CD4-positive, alpha-beta memory T cell (primary cell): ENCODE measurements at places on chromosomes 12 and 14. TPM values are rescaled to one million over a fixed set of nuclear protein-coding genes. Genes with fewer than 3 reads are reported as not detected.

SLCO1B1 gene
- not detected for total RNA-seq

KCNC2 gene
- not detected for total RNA-seq

ZNF84 gene
- 42.0 TPM for total RNA-seq

CLEC2A gene
- not detected for total RNA-seq

FOXN4 gene
- not detected for total RNA-seq

LRP1-AS gene
- not detected for total RNA-seq

NEUROD4 gene
- total RNA-seq: 0.09 TPM

- no peak for DNase-seq
- H3K27me3 ChIP-seq: no peaks in the 10 kb centered on the region
- no peaks in the 10 kb centered on the region for H3K36me3 ChIP-seq
- H3K4me1 ChIP-seq: no peaks in the 10 kb centered on the region
These were observed 90.3 kb downstream of the LMO3 start for GRCh38 chr12:16515666-16516065.

DNA sequence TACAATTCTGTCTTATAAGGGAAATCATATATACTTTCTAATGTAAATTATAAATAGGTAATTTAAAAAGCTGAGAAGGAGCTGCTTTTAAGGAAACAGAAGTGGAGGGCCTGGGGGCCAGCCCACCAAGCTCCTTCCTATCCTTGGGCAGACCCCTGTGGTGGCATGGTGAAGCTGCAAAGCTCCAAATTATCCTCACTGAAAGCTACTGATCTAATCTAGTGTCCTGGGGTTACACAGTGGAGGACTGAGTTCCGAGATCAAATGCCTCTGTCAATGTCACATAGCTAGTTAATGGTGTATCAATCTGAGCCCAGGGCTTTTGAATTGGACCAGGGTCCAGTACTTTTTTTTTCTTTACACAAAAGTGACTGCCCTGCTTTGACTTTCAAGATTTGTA is 355.4 kb downstream of the CEP128 start:
- H3K4me3 ChIP-seq: no peak overlapping the region
- no peak for DNase-seq
- H3K27ac ChIP-seq: no peak overlapping the region
- H3K27me3 ChIP-seq: no peaks in the 10 kb centered on the region
- H3K36me3 ChIP-seq: no peaks in the 10 kb centered on the region
- H3K4me1 ChIP-seq: no peaks in the 10 kb centered on the region

GRCh38 chr12:63163541-63163940 is 12.5 kb upstream of the AVPR1A start:
- H3K4me1 ChIP-seq: no peaks in the 10 kb centered on the region
- no peak overlapping the region for H3K4me3 ChIP-seq
- no peaks in the 10 kb centered on the region for H3K36me3 ChIP-seq
- no peak overlapping the region for H3K27ac ChIP-seq
- no peak for DNase-seq
- H3K27me3 ChIP-seq: no peaks in the 10 kb centered on the region

DNA sequence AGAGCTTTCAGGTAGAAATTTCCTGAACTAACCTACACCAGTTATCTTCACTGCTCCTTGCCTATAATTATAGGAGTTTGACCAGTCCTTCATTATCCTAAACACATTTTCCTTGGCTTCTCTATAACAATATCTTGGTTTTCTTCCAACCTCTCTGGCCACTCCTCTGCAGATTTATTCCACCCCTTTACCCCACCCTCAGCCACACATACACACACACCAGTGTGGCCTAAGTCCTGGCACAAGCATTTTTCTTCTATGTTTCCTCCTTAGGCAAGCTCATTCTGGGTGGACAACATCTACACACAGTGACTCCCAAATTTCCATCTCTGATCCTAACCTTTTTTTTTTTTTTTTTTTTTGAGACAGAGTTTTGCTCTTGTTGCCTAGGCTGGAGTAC is 25.1 kb downstream of the CDK17 start:
- no peak overlapping the region for H3K27ac ChIP-seq
- H3K36me3 ChIP-seq: no peaks in the 10 kb centered on the region
- H3K27me3 ChIP-seq: no peaks in the 10 kb centered on the region

DNA sequence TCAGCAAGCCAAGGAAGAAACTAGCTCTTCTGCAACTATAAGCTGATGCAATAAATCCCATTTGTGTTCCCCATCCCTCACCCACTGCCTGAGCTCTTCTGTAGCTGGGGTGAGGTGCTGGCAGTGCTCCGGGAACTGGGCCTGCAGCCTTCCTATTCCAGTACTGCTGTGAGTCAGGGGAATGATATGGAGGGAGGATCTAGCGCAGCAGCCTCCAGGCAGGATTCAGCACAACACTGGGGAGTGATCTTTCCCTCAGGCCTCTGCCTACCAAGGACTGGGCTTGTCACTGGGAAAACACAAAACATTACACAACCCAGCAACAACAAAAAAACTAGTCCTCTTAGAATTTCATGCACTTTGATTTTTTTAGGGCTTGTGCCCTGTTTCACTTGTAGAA is 58.7 kb downstream of the ST8SIA1 start:
- H3K27ac ChIP-seq: no peak overlapping the region
- no peak overlapping the region for H3K4me3 ChIP-seq
- no peaks in the 10 kb centered on the region for H3K36me3 ChIP-seq
- H3K27me3 ChIP-seq: no peaks in the 10 kb centered on the region
- DNase-seq: no peak

GRCh38 chr14:100540926-100541620 is 46.1 kb downstream of the BEGAIN start:
- no peak overlapping the region for H3K4me3 ChIP-seq
- peaks cover 6% of the 10 kb centered on the region for H3K4me1 ChIP-seq
- no peak for DNase-seq

DNA sequence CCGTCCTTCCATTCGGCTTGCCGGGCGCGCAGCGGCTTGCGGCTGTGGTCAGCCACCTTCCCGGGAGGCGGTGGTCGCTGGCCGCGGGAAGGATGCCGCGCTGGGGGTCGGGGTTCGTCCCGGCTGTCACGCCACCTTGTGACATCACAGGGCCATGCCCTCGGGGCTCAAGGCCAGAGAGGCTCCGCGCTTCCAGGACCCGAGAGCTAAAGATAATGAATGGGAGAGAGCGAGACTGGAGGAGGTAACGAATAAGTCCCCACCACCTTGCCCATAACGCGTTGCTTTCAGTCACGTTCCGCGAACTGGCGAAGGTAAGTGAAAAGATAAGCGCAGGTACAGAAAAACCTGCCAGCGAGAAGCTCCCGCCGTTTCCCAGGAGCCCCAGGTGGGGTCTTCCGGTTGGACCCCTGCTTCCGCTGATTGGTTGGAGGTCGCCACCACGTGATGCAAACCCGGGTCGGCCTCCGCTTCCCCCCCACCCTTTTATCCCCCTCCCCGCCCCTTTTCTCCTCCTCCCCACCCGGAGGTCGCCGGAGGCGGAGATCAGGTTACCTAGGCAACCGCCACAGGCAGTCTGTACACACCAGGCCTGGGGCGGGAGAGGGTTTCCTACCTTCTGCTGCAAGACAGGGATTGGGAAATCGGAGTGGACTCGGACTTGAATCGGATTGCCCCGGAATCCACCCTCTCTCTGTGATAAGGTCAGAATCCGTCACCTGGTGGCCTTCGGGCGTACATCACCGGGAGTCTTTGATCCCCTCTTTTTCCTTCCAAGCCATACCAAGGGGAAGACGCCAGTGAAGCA is at the start of gene LRRC9:
LRRC9 (plus strand) TSS at position 575 of the 808 bp plus-strand sequence.
- H3K27me3 ChIP-seq: peaks cover 16% of the 10 kb centered on the region
- no peak within 1 kb of the TSS for H3K27ac ChIP-seq
- H3K4me1 ChIP-seq: peaks cover 9% of the 10 kb centered on the region
- peak; percentile 38 for DNase-seq

DNA sequence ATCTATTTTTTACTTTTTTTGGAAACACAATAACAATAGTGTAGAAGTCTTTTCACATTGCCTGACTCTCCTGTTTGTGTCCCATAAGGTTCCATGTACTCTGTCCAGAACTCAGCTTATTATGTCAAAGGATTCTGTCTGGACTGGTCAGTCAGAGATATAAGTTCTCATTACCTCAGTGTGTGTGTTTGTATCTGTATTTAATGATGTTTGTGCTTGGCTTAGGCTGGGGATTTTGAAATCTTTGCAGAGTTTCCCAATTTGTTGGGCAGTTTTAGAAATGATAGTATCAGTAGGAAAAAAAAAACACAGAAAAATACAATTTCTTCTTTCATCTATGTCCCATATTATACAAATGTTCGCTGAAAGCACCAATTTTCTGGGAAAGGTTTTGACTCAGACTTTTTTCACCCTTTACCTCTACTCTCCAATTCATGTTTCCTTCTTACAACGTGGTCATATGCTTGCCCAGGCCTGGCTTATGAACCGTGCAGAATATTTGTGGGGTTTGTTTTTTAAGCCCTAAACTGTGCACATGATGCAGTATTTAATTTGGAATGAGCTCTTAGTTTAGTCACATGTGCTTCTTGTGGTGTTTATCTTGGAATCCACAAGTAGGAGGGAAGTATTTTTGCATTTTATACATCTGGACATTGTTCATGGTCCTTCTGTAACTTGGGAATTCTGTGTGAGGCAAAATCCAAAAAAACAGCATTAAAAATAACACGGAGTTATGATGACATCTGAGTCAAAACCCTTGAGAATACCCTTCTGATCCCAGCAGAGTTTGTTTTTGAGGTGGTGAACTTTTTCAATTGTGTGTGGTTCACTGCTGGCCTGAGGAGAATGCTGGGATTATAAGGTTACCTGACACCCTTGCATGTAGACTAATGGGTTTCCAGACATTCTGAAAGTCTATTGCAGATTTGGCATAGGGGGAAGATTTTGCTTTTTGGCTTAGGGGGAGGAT is 121.2 kb downstream of the RAD51B start:
- H3K4me3 ChIP-seq: no peak overlapping the region
- no peaks in the 10 kb centered on the region for H3K36me3 ChIP-seq
- no peaks in the 10 kb centered on the region for H3K27me3 ChIP-seq
- no peak for DNase-seq
- no peak overlapping the region for H3K27ac ChIP-seq
- no peaks in the 10 kb centered on the region for H3K4me1 ChIP-seq

DNA sequence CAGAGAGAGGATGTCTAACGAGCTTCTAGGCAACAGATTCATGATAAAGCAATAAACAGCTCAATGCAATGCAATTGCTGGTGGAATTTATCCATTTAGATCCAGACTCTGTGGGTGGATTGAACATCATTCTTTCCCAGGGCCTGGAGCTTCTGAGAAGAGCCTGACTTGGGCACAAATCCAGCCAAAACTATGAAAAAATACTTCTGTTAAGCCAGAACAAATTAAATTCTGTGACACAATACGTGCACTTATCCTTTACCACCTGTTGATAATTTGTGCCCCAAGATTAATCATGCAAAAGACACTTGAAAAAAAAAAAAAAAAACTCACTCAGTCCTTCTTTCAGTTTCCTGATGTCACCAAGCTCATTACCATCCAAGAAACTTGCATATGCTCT is 446.0 kb upstream of the DCN start:
- H3K36me3 ChIP-seq: no peaks in the 10 kb centered on the region
- no peaks in the 10 kb centered on the region for H3K27me3 ChIP-seq
- no peak overlapping the region for H3K27ac ChIP-seq
- H3K4me3 ChIP-seq: no peak overlapping the region
- no peak for DNase-seq

GRCh38 chr12:19507823-19508222 is 68.5 kb downstream of the AEBP2 start:
- no peak overlapping the region for H3K27ac ChIP-seq
- H3K4me3 ChIP-seq: no peak overlapping the region
- DNase-seq: no peak
- no peaks in the 10 kb centered on the region for H3K27me3 ChIP-seq
- H3K4me1 ChIP-seq: peaks cover 6% of the 10 kb centered on the region

DNA sequence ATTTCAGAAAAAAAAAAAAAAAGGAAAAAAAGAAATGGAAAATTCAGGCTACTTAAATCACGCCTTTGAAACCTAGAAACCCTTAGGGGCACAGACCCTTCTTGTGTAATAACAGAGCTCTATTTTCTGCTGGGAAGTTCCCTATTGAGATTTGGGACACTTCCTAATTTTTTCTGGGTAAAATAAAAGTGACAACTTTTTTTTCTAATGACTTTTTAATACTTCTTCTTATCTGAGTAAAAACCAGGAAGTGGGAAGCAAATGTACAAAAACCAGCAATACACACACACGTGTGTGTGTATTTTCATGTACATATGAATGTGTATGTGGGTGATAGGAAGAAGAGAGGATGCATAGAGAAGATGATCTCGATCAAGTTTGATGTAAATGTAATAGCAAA is 35.8 kb downstream of the ETV6 start:
- H3K27me3 ChIP-seq: no peaks in the 10 kb centered on the region
- H3K27ac ChIP-seq: no peak overlapping the region
- no peak overlapping the region for H3K4me3 ChIP-seq

DNA sequence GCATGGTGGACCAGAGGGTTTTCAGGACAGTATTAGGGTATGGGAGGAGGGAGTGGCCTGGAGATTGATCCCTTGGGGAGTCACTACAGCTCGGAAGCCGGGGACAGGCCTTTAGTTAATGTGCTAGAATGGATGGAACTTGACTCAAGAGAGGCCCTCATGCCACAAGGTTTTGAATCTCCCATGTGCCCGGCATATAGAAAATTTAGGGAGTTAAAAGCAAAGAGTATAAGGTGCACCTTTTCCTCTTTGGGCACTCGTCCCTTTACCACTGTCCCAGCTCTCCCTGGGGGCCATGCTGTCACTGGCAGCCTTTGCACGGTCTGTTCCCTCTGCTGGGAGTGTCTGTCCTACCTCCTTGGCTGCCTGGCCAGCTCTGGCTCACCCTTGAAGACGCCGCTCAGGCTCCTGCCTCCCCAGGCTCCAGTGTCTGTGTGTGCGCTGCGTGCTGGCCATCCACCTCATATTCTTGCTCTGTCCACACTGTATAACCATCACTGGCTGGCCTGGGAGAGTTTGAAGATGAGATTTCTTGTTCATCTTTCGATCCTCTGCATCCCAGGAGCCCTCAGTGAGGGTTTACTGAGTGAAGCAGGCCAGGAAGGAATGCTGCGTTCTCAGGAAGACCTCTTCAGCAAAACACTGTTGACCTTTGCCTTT is 161.3 kb downstream of the ZFP36L1 start:
- DNase-seq: no peak
- no peak overlapping the region for H3K4me3 ChIP-seq
- no peaks in the 10 kb centered on the region for H3K27me3 ChIP-seq
- H3K27ac ChIP-seq: no peak overlapping the region
- peaks cover 10% of the 10 kb centered on the region for H3K4me1 ChIP-seq
- no peaks in the 10 kb centered on the region for H3K36me3 ChIP-seq

- DNase-seq: no peak
- no peak overlapping the region for H3K4me3 ChIP-seq
- H3K27me3 ChIP-seq: no peaks in the 10 kb centered on the region
- H3K27ac ChIP-seq: no peak overlapping the region
- H3K4me1 ChIP-seq: no peaks in the 10 kb centered on the region
These were observed 60.4 kb downstream of the SLC15A4 start for GRCh38 chr12:128763395-128763794.

DNA sequence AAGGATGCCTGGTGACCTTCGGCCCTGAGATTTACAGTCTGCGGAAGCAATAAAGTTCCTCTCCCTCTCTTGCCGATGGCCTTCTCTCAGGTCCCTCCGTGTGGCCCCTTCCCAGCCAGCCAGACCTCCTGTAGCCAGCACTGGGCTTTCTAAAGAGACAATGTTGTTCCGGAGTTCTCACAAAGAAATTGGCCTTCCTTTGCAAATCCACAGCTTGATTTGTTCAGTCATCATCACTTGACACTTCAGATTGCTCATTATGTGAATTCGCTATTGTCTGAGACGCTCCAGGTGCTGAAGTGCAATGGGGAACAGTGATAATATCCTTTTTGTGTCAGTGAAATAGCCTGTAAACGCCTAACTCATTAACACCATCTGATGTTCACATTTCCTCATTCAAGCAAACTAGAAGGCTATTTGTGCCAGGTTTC is 43.7 kb upstream of the GPHB5 start:
- DNase-seq: no peak
- H3K4me1 ChIP-seq: no peaks in the 10 kb centered on the region
- no peaks in the 10 kb centered on the region for H3K36me3 ChIP-seq
- H3K4me3 ChIP-seq: no peak overlapping the region
- no peak overlapping the region for H3K27ac ChIP-seq
